ENCODE measurements at places on chromosomes 11 and 22.

DNA sequence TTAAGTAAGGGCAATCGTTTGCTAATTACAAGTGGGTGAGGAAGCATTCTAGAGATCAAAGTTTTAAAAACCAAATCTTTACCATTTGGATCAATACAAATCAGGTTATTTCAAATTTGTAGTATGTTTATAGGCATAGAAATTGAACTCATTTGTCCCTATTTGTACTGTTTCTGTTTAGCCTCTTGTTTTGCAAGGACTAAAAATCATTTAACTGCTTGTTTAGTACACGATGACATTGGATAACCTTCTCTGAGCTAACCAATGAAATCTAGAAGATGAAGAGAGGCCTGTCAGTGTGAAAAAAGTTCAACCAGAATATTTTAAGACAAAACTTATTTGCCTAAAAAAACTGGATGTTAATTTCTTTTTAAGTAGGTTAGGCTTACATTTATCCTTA is 40.0 kb downstream of the ZC3H12C start:
- no peak for DNase-seq

DNA sequence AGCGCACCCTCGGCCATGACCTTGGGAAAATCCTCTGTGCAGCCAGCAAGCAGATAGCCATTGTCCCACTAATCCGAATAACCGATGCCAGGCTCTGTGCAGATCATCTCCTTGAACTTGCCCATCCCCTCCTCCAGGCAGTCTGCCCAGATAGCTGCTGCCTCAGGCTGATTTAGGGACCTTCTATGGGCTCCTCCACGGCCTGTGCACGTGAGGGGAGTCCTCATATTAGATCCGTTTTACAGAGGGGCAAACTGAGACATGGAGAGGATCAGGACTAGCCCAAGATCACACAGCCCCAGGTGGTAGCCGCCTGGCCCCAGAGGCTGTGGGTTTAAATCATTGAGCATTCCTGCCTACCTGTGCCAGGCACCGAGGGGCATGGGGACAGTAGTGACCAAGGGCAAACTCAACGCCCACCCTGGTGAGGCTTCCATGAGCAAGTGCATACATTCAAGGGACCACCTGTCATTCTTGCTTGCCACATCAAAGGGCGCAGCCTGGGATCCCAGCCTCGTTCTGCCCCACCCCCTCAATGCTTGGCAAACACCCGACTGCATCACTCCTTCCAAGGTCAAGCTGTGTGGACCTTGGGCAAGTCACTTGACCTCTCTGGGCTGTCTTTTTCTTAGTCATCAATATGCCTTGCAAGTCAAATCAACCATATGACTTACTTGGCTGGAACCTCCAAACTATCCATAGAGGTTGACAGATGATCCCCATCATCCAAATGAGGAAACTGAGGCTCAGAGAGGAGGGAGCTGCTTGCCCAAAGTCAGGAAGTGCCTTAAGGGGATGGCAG is 131.6 kb downstream of the MN1 start:
- DNase-seq: peak; percentile 22

DNA sequence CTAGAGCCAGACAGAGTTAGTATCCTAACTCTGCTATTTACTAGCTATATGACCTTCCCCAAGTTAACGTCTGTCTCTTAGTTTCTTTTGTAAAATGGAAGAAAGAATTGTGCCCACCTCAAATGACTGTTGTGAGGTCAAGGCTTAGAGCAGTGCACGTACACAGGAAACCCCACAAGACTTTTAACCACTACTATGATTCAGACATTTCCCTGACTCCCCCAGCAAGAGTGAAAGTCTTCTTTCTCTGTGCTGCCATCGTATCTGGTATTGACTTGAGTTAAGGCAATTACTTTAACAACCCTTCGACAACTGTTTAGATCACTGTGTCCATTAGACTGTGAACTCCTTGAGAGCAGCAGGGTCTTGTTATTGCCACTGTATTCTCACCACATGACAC is 2.6 kb upstream of the OR52W1 start:
- no peak for DNase-seq

- DNase-seq: no peak
Observed at GRCh38 chr11:107017104-107017432, 1.2 kb downstream of the GUCY1A2 start.

- no peak for DNase-seq
Observed at GRCh38 chr22:20965104-20965887, 1.8 kb upstream of the AIFM3 start.

- DNase-seq: no peak
Observed at GRCh38 chr22:49208768-49209252, 618.9 kb downstream of the BRD1 start.

GRCh38 chr11:119481667-119482400 is 58.9 kb upstream of the THY1 start:
- DNase-seq: no peak

DNA sequence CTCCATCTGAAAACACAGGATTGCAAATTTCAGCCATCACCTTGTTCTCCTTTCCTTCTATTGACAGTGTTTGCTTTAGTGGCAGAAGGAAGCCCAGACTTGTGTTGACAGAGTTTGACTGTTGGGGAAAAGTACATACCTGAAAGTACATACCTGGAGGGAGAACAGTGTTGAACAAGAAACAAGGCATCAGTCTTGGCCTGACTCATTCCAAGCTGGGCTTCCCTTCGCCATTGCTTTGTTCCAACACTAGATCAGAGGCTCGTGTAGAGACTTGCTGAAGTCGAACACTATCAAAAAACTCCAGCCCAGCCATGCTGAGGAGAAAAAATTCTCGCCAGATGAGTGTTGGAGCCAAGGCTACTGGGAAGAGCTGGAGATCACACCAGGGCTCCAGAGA is 133.4 kb downstream of the BBOX1 start:
- no peak for DNase-seq

DNA sequence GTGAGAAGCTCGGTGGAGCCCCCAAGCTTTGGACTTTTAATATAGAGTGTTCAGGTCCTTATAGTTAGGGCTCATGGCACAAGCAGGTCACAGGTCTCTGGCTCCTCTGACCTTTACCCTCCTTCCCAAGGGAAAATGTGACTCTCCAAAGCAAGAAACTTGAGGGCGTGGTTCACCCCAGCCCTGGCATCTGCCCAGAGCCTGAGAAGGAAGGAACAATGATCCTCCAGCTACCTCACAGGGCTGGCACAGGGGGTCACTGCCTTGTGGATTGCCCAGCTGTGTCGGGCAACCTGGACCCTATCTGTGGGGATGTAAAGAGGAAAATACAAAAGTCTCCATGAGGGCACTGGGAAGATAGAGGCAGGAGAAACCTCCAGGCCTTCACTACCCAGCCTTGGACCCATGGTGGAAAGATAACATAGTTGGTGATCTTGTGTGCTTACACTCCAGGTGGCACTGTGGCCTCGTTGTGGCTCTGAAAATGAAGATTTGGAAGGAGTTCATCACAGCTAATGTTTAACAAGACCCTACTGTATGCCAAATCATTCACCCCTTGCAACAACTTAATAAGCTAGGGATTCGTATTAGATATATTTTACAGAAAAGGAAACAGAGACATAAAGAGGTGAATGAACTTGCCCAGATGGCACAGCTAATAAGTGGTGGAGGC is 3.8 kb upstream of the ZNF195 start:
- DNase-seq: no peak

DNA sequence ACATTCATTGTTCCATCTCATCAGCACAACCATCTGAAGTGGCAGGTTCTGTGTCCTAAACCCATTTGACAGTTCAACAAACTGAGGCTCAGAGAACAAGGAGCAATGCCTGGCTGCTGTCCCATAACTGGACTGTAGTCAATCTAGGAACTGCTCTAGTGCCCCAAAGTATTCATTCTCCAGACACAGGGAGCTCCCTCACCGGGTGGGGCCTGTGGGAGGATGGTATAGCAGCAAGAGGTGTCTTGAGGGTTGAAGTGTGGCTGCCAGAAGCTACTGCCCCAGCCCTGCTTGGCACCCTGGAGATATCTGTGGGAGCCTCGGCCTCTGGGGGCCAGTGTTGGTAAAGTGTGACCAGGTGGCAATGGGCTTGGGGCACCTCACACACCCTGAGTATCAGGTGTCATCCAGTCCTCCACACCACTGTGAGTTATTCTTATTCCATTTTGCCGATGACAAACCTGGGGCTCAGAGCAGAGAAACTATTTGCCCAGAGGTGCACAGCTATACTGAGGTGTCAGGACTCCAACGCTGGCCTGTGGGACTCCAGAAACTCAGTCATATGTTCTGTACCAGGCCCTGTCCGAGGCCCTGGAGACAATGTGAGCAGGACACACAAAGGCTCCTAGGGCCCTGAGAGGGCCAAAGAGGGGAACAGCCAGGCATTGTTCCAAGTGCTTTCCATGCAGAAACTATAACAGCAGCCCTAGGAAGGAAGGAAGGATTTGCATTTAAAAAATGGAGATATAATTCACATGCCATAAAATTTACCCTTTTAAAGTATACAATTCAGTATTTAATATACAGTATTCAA is 46.0 kb upstream of the KLHL35 start:
- no peak for DNase-seq

DNA sequence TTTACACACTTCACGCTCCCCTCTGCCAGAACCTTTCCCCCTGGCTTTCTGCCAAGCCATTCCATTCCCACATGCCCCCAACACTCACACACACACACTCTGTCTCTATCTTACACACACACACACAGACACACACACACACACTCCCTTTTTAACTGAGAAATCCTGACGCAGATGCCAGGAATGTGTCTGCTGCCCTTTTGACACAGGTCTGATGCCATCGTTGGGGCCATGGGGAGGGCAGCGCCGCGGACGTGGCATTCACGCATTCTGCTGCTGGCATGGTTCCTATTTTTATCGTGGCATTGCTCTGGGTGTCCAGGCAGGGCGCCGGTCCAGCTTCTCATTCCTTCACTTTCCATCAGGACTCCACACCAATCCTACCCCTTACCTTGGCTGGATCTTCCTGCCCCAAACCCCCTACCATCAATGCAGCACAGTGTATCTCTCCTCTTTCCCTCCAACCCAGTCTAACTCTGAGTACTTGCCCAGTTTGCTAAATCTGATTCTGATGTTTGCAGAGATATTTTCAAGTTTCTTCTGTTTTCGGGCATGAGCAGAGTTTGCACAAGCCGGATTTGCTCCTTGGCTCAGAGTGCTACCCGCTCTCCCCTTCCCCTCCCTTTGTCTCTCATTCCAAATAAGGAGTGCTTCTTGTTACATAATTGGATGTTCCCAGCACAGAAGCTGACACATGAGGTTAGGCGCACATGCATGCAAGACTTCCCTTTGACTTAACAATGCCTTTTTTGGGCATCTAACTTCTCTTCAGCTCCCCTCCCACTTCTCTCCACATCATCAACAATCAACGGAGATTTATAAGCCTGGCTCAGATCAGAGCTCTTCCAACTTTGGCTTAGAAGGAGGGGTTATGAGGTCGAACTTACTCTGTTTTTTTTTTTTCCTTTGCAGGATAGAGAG is 18.8 kb downstream of the SNX19 start:
- no peak for DNase-seq

DNA sequence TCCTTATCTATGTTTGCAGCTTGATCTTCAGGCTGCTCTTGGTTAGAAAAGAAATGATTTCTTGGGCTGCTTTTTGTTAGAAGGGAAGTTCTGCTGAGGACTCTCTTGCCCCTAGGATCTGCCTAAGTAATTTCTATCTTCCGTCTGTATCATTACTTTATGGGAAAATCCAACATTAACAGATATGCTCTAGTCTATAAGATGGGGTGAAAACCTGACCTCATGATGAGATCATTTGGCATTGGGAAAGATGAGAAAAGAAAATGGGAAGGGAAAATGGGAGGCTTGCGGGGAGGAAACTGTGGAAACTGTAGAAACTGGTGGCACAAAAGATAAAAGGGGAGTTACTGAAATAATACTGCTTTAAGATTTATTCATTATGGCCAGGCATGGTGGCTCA is 63.6 kb downstream of the FDX1 start:
- DNase-seq: no peak

DNA sequence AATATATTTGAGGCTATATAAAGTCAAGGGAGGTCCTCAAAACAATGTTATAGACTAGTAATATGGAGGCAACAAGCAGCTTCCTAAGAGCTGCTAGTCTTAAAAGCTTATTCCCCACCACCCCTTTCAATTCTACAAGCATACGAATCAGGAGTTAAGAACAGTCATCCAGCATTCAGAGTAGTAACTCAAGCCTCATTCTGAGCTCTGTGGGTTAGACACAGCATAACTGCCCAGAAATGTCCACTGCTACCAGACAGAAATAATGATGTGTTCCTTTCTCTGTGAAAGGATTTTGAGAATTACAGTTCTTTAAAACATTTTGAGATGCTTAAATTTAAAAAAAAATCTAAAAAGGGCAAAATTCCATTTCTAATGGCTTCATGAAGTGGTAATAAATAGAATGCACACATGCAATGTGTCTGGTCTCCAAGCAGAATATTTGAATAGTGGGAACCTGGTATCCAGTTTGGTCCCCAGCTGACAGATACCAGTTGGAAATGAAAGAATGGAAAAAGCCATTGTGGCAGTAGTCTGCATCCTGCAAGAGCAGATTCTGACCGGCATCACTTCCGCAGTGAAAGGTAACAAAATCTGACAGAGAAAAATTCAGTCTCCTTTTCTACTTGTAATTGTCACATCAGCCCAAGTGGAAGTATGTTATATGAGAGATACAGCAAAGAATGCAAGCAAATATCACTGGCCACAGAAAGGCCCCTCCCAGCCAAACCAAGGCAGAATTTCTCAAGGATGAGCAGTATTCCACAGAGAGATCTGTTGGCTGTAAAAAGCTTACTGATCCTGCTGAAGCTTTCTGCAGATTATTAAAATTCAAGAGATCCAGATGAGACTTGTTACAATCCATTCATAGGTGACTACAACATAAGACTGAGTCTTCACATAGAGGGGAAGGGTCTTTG is 310.8 kb upstream of the PITPNB start:
- no peak for DNase-seq

- no peak for DNase-seq
Observed at GRCh38 chr11:111815489-111815888, 49.3 kb upstream of the PPP2R1B start.

GRCh38 chr11:79461144-79461543 is 20.3 kb upstream of the TENM4 start:
- DNase-seq: no peak

DNA sequence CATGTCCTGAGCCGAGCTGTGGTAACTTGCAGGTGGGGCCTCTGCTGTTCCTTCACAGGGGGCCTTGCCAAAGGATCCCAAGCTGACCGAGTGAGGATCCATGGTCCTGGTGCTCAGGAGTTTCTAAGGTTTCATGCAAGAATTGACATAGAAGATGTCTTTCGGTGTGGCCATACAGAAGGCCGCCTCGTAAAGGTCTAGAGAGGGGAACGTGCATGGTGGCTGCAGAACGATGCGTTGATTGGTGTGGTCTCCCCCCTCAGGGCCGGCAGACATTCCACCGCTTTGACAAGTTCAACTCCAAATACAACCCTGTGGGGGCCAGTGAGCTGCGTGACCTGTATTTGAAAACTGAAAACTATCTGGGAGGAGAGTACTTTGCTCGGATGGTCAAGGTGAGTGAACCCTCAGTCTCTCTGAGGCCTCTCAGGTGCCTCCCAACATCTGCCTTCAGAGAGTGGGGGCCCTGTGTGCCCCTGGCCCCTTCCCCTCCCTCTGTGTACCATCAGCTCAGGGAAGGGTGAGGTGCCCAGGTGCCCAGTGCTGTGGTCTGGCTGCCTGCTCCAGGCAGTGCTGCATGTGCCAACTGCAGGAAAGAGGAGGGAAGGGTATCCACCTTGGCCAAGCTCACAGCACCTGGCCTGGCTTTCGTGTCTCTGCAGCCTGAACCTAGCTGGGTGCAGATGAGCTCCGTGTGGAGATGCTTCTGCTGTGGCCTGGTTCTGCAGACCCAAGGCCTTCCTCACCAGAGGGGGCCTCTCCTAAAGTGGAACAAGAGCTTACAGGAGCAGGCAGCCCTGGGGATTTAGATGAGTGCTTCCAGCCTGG is 39.8 kb downstream of the AMPD3 start:
- no peak for DNase-seq

Measured in KG1 (cell line).